ENCODE measurements at places on chromosomes 3 and 15.

DNA sequence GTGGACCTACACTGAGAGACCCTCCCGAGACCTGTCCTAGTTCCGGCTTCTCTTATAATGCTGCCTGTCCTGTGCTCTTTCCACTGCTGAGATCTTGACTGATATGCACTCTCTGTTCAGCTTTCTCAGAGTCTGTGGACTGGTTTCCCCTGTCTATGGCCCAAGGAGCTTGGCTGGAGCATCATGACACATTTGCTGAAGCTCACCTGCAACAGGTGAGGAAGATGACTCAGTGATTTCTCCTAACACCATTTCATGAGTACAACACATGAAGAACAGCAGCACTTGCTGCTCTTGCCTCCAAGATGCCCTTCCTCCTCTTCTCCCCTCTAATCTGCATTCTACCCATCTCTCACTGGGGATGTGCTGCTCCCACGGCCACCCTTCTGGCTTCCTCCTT, 92.1 kb downstream of the DUT start:
- DNase-seq = no peak

- DNase-seq = no peak
Observed at GRCh38 chr15:78540871-78541743, 863 bp downstream of the PSMA4 start.

DNA sequence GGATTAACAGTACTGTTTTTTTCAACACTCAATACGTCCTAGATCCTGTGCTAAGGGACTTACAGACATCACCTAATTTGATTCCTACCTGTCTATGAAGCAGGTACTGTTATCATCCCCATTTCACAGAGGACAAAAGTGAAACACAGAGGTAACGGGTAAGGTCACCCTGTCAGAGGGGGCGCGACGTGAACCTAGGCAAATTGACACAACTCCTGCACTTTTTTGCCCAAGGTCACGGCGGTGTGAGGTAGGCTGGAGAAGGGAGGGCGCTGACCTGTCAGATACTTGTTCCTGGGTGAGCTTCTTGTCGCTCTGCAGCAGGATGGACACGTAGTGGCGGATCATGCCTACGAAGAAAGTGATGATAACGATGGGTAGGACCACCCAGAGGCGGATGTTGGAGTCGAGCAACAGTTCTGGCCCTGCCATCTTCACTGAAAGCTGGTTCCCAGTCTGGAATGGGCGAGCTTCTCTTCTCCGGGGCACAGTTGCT, 363 bp downstream of the EMC3 start:
- no peak for DNase-seq

DNA sequence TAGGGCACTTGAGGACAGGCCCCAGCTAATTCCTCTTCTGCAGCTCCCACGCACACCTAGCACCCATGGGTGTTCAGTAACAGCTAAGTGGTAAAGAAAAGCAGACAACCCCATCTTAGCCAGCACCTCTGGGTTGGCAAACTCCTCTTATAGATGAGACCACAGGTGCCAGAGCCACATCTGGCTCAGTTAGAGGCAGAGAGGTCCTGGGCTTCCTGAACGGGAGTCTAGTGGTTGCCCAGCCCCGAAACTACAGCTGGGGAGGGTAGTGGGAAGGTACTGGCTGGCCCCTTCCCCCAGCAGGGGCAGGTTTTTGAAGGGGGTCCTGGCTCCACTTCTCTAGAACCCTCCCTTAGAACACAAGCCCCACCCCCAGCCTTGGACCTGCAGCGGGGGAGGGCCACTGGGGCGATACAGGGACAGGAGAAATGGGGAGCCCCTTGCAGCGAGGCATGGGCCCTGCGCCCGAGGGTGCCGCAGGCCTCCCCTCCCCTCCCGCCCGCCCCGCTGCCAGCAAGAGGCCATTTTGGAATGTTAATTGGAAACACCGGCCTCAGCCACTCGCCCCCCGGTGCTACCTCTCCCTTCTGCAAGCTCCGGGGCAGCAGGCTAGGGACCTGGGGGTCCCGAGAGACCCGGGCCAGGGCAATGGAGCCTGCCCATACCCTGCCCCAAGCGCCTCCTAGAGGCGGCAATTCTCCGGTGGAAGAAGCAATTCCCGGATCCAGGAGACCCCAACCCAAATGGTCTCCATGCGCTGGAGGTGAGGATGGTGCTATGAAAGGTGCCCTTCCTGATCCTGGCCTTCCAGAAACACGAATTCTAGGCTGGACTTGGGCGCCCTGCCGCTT, 1.5 kb downstream of the DUSP7 start:
- DNase-seq = no peak

DNA sequence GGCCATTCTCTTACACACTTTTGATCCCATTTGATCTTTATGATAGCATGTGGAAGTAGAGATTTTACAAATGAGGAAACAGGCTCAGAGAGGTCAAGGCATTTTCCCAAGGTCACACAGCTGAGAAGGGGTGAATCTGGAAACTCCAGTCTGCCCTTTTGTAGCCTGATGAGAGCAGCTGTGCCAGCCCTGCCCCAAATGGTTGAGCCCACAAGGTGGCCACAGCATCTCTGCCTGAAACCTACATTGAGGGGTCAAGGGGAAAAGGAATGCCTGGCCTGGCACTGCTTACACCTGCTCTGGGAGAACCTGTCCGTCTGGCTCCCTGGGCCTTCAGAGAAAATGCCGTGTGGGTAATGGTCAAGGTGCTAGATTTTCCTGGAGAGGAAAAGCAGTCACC, 200.2 kb upstream of the LINGO1 start:
- DNase-seq = no peak

DNA sequence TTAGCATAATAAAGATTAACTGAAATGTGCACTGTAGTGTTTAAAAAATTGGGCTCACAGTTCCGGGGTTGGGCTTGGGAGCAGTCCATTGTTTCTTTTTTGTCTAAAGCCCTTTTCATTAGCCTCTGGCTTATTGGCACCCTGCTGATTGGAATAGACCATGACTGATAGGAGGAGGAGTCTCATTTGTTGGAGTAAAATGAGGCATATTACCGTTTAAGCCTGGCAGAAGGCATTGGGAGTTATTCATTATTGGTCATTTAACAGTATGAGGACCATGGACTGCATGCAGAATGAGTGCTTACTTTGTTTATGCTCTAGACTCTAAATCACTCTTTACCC, 139.0 kb upstream of the CGNL1 start:
- no peak for DNase-seq

- DNase-seq = no peak
Observed at GRCh38 chr3:160893207-160893606, 137.2 kb downstream of the PPM1L start.

GRCh38 chr3:117450026-117450425, 740.4 kb downstream of the TUSC7 start:
- DNase-seq = no peak

- no peak for DNase-seq
Observed at GRCh38 chr3:186895406-186895805, 34.9 kb upstream of the ST6GAL1 start.

GRCh38 chr15:63329567-63330350, 51.9 kb downstream of the CA12 start:
- DNase-seq = no peak

DNA sequence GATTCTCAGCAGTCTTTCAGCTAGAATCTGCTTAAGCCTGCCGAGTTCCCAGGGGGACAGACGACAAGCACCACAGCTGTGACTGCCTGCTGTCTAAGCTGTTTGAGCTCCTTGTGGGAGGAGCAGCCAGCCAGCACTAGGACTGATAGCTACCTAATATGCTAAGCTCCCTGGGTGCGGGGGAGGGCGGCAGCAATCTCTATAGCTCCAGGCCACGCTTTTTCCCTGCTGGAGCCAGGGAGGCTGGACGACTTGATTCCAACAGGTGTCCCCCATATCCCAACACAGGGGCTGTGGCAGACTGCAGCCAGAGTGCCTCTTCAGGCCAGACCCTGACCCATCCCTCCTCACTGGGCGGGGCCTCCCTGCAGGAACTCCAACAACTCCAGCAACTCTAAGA, 134.1 kb upstream of the ARPP21 start:
- no peak for DNase-seq

DNA sequence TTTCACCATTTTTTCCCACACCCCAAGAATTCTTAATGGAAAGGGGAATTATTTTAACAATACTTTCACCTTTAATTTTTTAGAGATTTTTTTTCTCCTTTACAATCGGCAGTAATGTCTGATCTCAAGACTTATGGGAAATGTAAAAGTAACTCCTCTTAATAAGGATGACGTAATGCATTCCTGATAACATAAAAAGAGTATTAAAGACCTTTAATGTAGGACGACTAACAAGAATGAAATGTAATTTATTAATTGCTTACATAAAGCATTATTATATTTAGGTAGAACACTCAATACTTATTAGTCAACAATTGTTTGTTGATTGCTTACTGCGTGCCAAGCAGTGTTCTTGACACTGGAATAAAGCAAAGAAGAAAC, 416.8 kb upstream of the NAALADL2 start:
- no peak for DNase-seq

GRCh38 chr3:150583028-150583427, 20.1 kb upstream of the SELENOT start:
- no peak for DNase-seq

DNA sequence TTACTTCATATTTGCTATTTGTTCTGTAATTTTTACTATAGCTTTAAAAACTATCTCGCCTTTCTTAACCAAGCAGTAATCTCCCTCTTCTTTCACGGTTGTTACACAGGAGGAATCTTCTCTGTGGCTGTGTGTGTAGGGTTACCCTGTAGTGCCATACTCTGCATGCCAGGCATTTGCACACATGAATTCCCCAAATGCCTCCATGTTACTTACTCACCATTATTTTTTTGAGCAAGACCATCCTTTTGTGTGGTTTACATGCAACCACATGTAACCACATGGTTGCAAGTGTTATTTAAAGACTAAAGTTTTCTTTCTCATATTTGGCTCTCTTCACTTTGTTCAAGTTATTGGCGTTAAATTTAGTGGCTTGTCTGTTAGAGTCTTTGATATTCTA, 45.5 kb downstream of the HPS3 start:
- no peak for DNase-seq

DNA sequence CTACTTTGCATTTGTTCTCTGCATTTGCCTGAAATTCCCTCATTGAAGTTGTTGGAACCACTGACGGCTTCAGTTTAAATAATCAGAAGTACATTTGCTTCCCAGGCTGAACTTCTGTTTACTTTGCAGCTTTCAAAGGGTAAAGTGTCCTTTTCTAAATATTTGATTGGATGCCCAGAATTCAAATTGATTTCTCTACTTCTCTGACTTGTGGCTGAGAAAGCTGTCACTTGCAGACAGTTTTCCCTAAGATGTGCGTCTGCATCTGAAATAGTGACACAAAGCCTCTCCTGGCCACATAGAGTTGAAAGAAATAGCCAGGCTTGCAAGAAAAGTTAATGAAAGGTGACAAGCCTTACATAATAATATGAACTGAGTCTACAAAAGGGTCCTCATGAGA, 299.6 kb downstream of the THSD4 start:
- no peak for DNase-seq

DNA sequence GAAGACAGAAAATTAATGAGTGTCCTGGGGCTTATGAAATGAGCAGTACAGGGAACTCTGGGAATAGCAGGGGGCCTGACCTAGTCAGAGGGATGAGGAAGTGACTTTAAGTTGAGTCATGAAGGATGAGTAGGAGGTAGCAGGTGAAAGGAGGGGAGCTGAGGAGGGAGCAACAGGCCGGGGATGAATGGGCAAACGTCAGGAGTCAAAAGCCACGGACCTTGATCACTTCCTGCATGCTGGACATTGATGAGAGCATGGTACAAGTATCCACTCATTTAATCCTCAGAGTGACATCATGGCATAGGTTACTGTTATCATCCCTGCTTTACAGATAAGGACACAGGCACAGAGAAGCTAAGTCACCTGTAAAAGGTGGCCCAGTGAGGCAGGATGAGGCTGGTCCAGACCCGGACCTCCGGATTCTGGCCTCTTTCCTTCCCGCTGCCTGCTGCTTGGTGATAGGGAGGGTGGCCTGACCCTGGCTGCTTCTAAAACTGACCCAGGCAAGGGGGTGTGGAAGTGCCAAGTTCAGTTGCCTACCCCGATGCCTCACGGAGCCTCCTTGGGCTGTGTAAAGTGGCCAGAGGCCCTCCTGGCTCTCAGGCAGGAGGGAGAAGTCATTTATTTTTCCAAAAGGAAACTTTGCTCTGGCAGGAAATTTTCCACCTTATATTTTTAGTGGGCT, 7.6 kb downstream of the CORO2B start:
- no peak for DNase-seq

DNA sequence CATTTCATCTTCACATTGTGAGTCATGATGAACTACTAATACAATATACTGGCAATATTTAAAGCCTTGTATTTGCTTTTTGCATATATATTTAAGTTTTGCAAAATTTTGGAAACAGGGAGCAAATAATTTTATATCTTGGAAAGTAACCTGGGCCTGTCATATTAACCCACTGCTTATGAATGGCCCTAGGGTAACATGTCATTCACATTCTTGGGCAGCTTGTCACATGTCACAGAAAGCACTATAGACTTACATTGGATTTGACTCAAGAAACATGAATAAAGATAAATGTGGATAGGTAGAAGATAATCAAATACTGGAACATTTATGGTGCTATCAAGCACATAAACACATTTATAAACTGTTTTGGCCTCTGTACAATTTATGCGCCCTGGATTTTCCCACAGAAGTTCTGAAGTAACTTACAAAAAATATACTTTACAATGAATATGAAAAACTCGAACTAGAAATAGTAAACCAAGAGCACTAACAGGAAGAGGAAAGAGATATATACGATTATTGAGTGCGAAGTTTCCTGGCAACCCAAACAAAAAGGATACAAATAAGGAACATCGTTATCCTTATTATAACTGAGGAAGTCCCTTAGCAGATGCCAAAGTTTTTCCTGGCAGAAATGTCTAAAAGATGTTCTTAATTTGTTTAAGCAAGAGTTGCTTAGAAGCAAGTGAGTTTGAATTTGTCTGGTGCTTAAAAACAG, 257.2 kb downstream of the RBMS3 start:
- no peak for DNase-seq

DNA sequence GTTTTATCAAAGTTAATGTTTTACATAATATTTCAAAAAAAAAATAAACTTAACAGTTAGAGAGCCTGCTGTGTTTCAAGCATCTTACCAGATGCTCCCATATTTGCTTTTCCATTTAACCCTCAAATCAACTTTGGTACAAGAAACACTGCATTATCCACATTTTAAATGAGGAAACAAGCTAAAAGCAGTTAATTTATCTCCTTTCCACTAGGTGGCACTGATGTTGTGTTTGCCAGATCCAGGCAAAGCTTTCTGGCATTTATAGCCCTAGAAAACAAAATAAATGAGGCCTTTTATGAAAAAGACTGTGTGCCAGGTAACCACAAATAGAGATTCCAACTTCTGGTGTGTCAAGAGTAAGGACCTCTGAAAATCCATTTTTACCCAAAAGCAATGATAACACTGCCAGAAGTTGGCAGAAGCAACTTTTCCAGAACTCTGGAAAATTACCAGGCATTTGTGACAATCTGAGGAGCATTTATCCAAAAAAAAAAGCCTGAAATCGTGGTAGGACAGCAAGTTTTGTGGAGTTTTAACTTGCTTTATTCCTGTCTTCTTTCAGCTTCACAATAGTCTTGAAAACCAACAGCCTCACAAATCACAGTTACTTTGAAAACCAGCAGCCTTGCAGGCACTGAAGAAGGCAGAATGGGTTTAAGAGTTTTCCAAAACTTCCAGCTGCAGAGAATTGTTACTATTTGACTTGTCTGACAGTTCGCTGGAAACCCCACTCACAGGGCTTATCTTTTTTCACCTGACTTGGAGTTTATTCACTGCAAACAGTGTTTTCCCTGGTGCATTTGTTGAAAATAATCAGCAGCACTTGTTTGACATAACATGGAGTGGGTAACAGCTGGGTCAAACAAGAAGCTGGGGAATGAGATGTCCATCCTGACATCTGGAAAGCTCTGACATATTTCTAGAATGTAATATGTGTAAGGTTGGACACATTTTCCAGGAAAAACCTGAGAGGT, 9.2 kb downstream of the FAM162A start:
- DNase-seq = peak; percentile 7

- DNase-seq = no peak
Observed at GRCh38 chr3:45693941-45694521, 4.8 kb downstream of the SACM1L start.
